ENCODE measurements at places on chromosomes 12 and 14.
A peak's percentile ranks its signal among the peaks of the same experiment; 100 is the strongest.

GRCh38 chr14:106556665-106557289 is 1030.4 kb downstream of the TMEM121 start:
- DNase-seq = peak; percentile 50

GRCh38 chr14:76772300-76773187 is 11.3 kb downstream of the VASH1 start:
- DNase-seq = no peak

DNA sequence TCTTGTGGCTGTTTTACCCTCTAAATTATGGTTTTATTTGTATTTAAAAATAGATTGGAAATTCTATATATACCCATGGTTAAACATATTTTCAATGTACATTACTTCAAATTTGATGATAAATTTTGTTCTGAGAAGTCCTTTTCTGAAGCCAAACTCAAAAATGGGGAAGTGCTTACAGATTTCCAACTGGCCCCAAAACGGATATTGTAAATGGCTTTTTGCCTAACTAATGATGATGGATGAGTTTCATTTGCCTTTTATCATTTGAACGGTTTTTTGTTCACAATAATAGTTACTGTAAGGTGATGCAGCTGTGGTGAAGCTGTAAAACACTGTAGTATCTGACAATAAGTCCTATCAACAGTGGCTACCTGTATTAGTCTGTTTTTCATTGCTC is 136.9 kb downstream of the FUT8 start:
- no peak for DNase-seq

DNA sequence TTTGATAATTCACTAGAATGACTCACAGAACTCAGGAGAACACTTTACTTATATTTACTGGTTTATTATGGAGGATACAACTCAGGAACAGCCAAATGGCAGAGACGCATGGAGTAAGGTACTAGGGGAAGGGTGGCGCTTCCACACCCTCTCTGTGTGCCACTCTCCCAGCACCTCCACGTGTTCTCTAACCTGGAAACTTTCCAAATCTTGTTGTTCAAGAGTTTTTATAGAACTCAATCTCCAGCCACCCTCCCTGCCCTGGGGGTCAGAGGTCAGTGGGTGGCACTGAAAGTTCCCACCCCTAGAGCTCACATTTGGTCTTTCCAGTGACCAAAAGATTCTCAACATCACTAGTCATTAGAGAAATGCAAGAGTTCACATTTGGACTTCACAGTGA is 13.2 kb downstream of the TRIM9 start:
- DNase-seq = no peak

GRCh38 chr14:26281280-26281998 is 316.4 kb downstream of the NOVA1 start:
- DNase-seq = peak; percentile 5

DNA sequence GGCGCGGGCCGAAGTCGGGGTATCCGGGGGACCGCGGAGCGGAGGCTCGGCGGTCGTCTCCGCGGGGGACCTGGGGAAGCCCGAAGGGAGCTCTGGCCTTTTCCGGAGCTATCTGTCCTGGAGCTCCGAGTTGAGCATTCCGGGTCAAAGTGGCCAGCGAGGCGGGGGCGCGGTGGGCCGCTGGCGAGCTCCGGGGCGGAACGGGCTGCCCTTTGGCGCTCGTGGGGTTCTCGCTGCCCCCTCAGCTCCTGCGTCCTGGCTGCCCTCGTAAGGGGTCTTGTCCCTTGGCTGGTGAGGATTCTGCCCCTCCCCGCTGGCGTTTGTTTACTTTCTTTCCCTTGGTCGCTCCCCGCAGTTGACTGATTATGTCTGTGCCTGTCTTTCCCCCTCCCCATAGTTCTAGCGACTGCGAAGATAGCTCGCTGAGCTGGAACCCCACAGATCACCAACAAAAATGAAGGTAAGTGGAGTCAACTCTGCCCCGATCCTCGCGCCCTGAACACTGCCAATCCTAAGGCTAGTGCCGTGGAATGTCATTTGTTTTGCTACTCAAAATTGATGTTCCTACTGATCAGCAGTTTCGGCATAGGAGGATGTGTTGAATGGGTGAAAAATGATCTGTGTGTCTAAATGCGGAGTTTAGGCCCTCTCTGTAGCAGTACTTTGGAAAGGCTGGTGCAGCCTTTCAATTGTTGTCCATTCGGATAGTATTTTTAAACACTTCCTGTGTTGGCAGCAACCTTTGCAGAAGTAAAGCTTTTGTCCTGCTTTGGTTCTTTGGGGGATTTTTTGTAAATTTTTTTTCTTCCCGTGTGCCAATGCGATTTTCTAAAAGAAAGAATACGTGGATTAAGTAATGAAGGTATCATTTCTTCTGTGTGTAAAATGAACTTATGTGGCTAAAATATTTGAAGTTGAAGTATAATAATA is 1.3 kb downstream of the ARID4A start:
- no peak for DNase-seq

DNA sequence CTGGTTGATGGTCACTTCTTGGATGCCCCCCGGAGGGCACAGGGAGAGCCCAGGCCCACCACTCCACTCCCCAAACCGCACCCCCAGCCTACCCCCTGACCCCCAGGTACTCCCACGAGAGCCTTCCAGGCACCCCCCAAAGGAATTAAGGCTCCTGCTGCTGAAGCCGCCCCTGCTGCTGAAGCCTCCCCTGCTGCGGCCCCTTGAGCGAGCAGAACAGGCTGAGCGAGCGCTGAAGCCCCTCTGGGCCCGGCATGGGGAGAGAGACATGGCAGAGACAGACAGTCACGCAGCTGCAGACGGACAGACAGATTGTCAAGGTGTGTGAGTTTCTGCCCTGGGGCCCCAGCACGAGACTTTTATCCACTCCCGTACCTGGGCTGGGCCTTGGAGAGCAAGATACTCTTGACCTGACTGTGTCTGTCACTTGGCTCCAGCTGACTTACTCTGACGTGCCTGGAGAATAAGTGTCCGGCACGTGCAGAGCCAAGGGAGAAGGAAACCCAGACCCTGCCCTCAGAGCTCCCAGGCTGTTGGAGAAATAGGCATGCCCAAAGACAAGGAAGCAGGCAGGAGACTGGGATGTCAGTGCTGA is at the start of gene KRT78:
KRT78 (minus strand) TSS at position 334 of the 595 bp plus-strand sequence; CDS start at position 270, 64 bp downstream.
- no peak for DNase-seq

GRCh38 chr12:89081719-89082369 is 270.5 kb downstream of the DUSP6 start:
- DNase-seq = no peak

DNA sequence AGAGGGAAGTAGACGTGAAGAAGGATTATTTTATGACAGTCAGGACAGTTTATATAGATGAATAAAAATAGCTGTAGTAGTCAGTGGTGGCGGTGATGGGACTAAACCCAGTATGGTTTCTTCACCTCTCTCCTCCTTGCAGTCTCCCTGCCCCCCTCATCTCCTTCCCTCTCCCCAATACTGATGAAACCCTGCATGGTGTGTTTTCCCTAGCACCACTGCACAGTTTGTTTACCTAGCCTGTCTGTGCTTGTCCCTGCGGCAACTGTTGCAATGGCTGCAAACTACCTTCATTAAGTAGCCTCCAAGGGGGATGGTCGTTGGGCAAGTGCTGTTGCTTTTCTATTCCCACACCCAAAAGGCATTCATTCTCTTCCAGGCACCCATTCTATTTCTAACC is 14.7 kb downstream of the PCBP2 start:
- DNase-seq = no peak

- no peak for DNase-seq
These were observed 13.9 kb upstream of the RPH3A start for GRCh38 chr12:112777387-112778310.

GRCh38 chr14:72646861-72647528 is 246.9 kb downstream of the DPF3 start:
- no peak for DNase-seq

DNA sequence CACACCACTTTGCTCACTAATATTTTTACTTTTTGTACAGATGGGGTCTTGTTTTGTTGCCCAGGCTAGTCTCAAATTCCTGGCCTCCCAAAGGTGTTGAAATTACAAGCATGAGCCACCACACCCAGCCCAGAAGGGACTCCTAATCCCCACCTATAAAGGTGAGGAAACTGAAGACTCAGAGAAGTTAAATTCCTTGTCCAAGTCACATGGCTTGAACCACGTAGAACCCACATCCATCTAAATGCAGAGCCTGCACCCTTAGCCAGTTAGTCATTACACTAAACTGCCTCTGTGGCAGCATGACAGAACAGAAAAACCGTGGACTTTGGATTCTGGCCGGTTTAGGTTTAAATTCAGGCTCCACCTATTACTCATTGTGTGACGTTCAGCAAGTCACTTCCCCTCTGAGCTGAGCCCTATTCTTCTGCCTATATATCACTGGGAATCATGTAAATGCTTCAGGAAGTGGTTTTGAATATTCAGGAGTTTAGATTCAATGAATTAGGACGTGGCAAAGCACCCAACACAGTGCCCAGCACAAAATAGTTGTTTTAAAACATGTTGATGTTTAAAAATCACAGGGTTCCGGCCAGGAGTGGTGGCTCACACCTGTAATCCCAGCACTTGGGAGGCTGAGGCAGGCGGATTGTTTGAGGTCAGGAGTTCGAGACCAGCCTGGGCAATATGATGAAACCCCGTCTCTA is 3.0 kb upstream of the CORO1C start:
- DNase-seq = no peak

DNA sequence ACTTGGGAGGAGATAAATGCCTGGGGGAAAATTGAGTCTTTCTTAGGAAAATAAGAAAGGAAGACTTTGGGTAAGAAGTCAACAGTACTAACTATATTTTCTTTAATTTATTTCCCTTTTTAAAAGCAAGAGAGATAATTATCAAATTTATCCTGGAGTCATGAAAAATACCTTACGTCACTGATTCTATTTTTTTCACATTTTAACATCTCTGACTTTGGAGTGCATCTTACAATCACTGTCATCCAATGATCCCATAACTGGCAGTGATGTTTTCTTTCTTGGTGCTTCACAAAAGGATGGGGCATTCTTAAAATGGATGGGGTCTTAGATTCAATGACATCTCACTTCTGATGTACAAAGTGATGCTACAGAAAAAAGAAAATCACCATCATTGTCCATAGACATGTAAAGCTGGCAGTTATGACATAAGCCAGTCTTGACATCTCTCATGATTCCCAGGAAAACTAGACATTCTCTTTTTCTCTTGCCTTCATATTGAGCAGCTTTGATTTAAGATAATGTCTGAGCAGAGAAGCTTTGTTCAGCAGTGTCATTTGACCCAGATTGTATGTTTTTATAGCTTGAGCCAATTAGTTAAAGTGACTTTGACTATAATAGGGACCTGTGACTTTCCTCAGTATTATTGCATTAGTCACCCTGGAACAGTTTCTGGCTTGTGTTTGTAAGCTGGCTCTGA is 236.2 kb downstream of the EGLN3 start:
- no peak for DNase-seq

DNA sequence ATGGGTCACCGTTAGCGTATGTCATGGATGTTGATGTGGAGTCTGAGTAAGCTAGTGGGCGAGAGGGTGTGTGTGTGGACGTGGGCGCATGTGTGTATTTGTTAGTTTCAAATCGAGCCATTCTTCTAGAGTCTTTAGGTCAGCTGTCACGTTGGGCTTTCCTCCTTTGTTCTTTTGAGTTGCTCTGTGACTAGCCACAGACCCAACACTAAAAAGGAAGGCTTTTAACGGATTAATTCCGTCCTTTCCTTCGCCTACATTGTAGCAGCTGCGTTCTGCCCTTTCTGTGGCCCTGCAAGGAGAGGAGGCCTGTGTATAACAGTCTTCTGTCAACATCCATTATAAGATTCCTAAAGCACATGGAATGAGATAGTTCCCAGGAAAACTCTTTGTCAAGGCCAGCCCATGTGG is 117.2 kb upstream of the DNM1L start:
- no peak for DNase-seq

GRCh38 chr12:118032188-118032587 is 15.7 kb downstream of the RFC5 start:
- DNase-seq = no peak

DNA sequence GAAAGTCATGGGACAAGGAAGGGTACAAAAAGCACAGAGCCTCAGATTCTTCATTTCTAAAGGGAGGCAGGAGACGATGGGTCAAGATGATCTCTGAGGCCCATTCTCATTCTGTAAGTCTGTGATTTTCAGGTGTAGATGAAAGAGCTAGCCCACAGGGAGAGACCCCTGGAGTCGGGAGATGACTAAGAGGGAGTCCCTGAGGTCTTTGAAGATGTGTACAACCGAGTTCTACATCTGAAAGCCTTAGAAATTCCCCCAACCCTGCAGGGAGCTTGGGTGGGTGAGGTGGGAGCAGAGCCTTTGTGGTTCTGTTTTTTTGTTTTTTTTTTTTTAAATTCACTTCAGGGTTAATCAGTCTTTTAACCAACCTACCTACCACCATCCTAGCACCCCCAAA is 3.1 kb downstream of the WNT10B start:
- DNase-seq = no peak

GRCh38 chr14:24965934-24966578 is 83.9 kb downstream of the STXBP6 start:
- DNase-seq = no peak

- DNase-seq = no peak
These were observed 7.2 kb downstream of the CCDC85C start for GRCh38 chr14:99596772-99597171.

DNA sequence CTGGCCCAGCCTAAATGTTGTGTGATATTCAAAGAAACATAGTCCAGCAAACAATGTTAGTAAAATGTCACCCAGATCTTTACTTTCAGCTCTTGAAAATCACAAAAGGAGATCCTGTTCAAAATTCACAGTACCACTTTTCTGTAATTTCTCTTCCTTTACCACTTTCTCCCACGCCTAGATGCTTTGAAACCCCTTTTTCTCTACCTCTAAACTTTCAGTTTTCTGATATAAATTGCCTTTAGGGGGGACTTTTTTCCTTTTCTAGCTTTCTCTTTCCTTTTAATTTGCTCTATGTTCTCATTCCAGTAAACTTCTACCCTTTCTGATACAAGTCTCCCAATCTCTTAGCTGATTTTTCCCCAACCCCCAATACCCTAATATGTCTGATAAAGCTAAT is 101.8 kb downstream of the LMO3 start:
- DNase-seq = no peak

GRCh38 chr14:64705381-64706118 is 1.3 kb downstream of the PLEKHG3 start:
- DNase-seq = no peak

DNA sequence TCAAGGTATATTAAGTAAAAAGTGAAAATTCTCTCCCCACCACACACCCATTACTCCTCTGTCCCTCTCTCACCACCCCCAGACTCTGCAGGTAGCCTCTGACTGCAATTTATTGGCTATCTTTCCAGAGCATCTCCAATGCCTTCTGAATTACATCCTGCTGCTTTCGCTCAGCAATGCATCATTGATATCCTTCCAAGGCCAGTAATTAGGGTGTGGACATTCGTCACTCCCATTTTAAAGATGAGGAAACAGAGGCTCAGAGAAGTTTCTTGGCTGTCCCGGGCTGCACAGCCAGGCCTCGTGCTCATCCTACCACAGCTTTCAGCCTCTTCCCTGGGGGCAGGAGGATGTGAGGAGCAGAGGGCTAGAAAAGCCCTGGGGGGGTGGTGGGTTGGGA is 23.6 kb upstream of the PGF start:
- DNase-seq = no peak

- no peak for DNase-seq
These were observed 64.8 kb upstream of the BDKRB2 start for GRCh38 chr14:96139879-96140278.

All from Jurkat, Clone E6-1 (cell line).